ENCODE measurements at places on chromosomes 2 and 18.
A peak's percentile ranks its signal among the peaks of the same experiment; 100 is the strongest.

DNA sequence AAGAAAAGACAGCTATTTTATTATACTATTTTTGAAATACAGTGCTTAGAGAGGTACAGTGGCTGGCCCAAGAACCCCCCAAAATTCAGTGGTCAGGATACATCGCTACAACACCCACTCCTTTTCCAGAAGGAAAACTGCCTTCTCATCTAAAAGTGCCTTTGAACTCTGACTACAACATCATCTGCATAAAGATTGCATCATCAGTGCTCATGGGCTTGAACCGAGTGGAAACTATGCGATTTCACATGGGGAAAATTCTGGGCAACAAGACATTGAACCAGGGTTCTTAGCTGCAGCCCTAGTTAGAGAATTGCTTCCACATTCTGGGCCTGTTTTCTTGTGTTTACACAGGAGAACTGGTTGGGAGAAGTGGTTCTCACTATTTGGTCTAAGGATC, 294.6 kb upstream of the SLC14A2 start:
- no peak for DNase-seq

DNA sequence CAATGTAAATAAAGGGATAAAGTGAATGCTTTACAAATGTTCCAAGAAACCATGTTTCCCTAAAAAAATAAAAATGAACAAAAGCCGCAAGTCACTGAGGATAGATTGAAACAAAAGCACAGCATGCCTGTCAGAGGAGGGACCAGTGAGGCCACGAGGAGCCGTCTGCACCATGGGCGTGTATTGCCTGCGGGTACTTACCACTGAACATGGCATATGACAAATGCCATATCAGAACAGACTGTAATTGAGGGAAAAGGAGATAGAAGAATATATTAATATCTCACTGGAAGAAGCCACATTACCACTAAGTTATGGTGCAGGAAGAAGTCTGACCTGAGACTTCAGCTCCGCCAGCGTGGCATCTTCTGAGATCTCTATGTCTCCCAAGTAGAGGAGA, 75.8 kb downstream of the USP40 start:
- DNase-seq = no peak

- peak; percentile 93 for DNase-seq
These were observed 37.8 kb downstream of the FAM168B start for GRCh38 chr2:131055169-131056065.

DNA sequence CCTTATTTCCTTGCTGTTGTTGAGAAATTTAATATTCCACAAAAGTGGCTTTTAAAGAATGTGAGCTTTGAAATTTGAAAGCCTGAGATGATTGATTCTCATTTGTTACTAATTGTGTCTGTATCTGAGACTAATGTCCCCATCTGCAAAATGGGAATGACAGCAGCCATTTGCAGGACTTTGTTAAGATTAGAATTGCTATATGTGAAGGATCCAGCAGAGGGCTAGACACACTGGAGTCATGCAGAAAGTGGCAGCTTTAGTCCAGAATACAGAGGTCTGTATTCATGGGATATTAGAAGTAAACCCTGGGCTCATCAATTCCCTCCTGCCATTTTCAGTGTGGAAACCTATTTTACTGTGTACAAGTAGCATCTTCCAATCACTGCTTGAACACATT, 296.5 kb upstream of the GYPC start:
- DNase-seq = no peak

DNA sequence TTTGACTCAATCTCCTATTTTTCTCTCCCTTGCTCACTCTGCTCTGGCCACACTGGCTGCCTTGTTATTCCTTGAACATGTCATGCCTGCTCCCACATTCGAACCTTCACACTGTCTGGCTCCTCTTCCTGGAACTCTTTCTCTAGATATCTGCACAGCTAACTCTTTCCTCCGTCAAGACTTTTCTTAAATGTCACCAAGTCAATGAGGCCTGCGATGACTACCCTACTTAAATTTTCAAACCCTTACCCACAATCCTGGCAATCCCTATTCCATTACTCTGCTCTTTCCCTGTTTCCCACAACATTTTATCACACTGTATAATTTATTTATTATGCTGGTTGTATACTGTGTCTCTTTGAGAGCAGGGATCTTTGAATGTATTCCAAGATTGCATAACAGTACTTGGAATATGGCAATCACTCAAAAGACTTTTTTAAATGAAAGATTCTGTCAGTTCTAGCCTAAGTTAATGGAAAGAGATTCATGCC, 206.2 kb downstream of the SRBD1 start:
- no peak for DNase-seq

GRCh38 chr2:60371219-60371618, 182.2 kb downstream of the BCL11A start:
- DNase-seq = no peak

DNA sequence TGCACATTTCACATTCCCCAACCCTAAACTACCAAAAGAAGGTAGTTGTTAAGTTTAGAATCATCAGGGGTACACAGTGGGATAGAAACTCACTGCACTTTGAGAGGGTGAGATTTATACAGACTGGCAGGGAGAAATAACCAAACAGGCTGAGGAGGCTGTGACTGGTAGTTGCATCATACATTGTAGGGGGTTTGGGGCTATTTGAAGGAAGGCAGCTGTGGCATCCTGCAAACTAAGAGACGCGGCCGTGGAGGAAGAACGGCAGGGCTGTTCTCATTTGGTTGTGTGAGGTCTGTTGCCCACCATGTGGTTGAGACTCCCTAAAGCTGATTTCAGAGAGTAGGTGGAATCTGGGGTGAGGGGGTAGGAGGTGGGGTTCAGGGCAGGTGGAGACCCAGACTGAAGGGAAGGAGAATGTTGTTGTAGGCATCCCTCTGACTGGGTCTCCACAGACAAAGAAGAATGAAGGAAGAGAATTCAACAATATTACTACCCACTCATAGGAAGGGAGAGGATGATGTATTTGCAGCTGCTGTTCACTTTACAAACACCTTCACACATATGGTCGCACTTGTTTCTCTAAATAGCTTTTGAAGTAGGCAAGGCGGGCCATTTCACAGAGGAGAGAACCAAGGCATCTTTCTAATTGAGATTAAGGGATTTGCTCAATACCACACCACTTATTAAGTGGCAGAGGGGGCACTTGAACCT, 170.9 kb upstream of the SIX2 start:
- no peak for DNase-seq

GRCh38 chr18:71798986-71799673, 745.0 kb downstream of the CBLN2 start:
- DNase-seq = no peak

- DNase-seq = no peak
These were observed 10.1 kb downstream of the ATAD2B start for GRCh38 chr2:23916727-23917405.

DNA sequence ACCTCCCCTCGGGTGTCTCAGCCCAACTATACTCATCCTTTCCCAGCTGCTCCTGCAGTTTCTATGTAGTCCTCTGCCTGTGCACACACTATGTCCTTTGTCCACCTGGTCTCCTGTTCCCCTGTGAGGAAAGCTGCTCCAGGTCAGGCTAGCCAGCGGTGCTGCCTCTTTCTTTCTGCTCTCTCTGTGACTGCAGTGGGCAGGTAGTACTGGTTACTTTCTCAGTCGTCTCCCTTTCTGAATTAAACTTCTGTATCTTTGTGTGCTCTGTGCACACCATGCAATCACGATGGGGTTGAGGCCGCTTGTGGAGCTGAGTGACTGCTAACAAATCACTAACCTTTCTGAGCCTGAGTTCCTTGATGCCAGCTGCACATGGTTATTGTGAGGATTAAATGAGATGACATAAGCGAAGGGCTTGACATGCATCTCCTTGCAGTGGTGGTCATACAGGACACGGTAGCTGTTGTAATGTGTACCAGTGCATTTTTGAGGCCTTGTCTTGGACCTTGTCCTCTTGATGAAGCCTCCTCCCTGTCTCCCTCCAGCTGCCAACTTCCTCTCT, 3.5 kb downstream of the FARP2 start:
- DNase-seq = no peak

- no peak for DNase-seq
These were observed 753 bp downstream of the ITPRIPL1 start for GRCh38 chr2:96325884-96326255.

DNA sequence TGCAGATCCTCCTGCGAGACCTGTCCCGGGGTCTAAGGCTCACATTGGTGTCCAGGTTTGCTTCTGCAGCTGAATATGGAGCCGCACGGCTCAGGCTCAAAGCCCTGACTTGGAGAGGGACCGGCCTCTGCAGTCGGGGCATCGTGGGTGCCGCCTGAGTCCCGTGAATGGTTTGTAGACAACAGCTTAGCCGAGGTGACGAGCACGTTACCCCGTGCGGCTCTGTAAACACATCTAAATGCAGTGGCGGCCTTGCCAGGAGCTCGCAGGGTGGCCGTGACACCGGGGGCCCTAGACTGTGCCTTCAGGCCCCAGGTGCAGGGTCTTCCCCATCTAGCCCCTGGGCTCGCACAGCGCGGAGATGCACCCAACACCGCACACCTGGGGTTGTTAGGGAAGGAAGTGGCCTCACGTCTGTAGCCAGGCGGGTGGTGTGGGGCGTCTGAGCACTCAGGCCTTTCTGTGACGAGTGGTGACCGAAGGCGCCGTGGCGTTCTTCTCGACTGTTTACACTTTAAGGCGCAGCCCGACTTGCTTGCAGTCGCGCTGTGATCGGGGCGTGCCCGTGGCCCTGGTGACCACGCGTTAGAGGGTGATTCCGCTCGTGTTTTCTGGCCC, 91.6 kb downstream of the NFATC1 start:
- no peak for DNase-seq

DNA sequence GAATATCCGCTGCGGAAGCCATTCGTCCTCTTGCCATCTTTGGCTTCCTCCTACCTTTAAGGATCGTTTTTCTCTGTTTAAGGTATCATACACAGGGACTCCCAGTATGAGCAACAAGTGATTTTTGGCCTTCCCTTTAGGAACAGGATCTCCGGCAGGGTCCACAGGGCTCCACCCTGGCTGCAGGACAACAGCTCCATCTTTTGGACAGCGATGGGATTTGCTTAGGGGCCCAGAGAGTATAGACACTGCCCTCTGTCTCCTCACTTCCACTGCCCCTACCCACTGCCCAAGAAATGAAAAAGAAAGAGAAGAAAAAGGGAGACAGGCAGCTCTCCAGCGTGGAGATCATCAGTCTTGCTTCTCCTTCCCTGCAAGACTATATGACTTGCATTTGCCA, 224.5 kb downstream of the UXS1 start:
- no peak for DNase-seq

GRCh38 chr2:156399950-156400705, 36.1 kb upstream of the GPD2 start:
- peak; percentile 64 for DNase-seq

- DNase-seq = no peak
These were observed 4.3 kb downstream of the ITPRIPL1 start for GRCh38 chr2:96329456-96329855.

DNA sequence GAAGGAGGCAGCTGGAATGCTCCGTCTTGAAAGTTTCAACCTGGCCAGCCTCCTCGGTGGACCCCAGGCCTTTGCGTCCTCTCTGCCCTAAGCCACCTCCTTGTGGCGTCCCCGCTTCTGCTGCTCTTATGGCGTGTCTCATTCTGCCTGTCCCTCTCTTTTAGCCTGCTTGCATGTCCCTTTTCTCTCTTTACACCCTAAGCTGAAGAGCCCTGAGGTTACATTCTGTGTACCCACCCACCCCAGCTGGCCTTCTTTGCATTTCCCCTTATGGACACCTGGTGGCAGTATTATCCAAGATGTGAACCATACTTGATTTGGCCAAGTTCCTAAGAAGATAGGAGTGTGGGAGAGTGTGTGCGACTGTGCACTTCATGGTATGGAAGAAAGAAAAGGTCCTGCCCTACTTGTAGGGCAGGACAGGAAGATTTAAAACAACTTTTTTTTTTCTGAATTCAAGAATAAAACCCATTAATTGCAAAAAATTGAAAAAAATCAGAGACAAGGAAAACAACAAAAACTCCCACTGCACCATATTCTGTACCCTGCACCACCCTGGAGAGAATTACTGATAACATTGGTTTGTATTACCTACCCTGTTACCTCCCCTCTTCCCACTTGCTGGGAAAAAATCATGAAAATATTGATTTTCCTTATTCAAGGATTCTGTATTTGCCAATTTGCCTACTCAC, 77.4 kb downstream of the DYSF start:
- DNase-seq = no peak

DNA sequence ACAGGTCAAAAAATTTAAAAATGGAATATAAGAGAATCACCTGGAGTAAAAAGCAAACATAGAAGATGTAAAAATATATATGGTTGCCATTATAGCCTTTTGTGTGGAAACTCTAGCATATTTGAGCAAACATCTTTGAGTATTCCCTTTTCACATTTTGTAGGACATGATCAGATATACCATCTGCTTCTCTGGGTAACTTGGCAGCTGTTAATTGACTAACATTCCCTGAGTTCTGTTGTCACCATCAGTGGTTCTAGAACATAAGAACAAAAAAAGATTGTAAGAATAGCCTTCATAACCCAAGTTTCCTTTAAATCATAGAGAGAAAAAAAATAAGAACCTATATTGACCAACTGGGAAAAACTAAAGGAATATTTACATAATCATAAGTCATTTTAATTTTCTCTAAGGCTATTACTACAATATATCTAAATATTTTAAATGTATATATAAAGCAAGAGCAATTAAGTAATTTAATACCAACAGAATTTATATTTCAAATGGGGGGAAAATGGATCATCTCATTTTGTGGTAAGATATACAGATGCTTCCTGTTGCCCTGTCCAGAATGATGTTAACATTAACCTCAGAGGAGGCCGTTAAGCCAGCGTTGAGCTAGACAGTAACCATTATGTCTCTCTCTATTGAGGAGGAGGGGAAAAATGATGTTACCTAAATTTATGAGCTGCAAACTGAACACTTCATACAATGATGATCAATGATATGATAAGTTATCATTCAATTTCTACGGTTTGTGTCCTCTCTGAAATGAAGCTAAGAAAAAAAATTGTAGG, 9.8 kb upstream of the INO80D start:
- DNase-seq = no peak

DNA sequence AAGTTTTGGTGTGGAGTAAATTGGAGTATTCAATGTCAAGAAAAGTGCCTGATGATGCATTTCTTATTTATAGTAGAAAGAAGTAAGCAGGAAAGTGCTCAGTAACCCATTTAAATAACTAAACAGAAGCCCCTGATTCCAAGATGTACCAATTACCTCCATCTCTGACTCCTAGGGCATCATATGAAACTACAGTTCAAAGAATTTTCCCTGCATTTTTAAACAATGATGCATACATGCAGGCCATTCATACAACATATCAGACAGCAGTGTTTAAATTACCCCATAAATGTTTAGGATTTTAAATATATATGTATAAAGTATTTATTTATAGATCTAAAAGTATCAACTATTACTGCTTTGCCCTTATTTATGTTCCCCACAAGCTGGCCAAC, 36.2 kb downstream of the FTCDNL1 start:
- DNase-seq = no peak

- DNase-seq = no peak
These were observed 167.1 kb downstream of the RPRM start for GRCh38 chr2:153311432-153311831.

- no peak for DNase-seq
These were observed 27.1 kb upstream of the TFPI start for GRCh38 chr2:187581125-187581896.

GRCh38 chr2:74759986-74760385, 73.9 kb upstream of the HK2 start:
- DNase-seq = no peak

- DNase-seq = peak; percentile 61
These were observed 29.9 kb upstream of the INHBB start for GRCh38 chr2:120316071-120316470.

Data from posterior cingulate gyrus (tissue), 11 donors.